ENCODE measurements at places on chromosomes 3 and 15.

GRCh38 chr3:115627180-115628074 is 4.1 kb downstream of the GAP43 start:
- no peak for DNase-seq

DNA sequence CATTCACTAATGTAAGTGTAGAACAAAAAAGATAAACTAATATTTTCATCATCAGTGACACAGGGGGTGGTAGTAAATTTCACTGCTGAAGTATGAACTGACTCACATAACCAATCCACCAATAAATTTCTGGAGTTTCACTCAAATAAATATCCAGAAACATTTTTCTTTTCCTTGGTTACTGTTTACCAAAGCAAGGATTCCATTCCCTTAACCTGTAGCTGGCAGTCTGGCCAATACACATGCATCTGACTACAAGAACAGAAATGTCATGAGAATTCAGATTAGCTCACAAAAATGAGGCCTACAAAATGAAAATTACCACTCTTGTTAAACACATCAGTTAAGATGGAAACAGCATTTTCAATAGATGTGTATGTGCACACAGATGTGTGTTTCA is 80.3 kb downstream of the STAG1 start:
- DNase-seq, result no peak

DNA sequence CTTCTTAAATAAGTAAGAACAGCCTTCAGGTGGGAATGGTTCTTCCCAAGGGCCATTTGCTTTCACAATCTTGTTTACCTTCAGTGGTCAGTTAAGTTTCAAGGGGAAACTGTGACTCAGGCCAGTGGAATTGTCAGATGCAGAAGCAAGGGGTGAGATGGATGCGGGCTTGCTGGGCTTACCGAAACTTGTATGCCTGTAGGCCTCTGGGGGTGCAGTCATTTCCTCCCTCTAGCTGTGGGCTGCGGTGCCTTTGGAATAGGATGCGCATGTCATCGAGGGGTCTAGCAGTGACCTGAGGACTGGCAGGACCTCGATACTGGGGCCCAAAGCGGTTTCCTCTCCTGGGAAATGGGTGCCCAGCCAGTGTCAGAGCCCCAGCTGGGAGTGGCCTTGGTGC is 121.6 kb downstream of the EEFSEC start:
- no peak for DNase-seq

DNA sequence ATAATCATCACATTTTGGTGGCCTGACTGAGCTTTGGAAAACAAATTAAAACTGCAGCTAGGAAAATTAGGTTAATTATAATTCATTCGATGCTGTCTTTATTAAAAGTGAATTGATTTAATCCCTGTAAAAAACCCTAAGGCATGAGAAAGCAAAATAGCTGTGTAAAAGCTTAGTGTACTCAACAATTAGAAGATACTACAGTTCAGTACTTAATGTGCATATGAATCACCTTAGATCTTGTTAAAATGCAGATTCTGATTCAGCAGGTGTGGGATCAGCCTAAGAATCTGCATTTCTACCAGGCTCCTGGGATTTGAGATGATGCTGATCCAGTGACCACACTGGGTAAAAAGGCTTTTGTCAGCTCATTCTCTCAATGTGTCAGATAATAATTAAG is 559.9 kb upstream of the GOLIM4 start:
- no peak for DNase-seq

- DNase-seq, result no peak
These were observed 1.7 kb downstream of the CMTM8 start for GRCh38 chr3:32240159-32240545.

GRCh38 chr3:67380118-67380517 is 274.3 kb downstream of the SUCLG2 start:
- no peak for DNase-seq

DNA sequence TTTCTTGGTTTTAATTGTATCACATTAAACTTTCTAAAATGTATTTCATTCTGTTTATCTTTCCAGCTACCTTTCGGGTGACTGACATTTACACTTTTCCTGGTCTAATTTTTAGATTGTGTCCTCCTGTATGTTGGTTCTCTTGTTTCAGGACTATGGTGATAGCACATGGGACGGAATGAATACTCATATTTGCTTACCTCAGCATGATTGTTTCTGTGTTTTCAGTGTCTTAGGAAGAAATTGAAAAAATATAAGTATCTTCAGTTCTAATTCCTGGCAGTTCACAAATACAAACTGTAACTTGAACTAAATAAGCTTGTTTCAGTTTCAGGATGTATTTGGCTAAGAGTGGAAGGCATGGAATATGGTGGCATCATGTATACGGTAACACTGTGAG is 80.1 kb upstream of the ROBO1 start:
- DNase-seq, result no peak

DNA sequence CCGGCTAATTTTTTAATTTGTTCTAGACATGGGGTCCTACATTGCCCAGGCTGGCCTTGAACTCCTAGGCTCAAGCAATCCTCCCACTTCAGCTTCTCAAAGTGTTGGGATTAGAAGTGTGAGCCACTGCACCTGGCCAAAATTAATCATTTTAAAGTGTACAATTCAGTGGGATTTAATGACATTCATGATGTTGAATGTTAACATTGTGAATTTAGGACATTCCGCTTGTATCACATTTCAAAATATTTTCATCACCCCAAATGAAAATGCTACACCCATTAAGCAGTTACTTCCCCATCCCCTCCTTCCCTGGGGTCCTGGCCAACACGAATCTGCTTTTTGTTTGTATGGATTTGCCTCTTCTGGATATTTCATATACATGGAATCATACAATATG is 62.1 kb upstream of the CGNL1 start:
- DNase-seq, result no peak

DNA sequence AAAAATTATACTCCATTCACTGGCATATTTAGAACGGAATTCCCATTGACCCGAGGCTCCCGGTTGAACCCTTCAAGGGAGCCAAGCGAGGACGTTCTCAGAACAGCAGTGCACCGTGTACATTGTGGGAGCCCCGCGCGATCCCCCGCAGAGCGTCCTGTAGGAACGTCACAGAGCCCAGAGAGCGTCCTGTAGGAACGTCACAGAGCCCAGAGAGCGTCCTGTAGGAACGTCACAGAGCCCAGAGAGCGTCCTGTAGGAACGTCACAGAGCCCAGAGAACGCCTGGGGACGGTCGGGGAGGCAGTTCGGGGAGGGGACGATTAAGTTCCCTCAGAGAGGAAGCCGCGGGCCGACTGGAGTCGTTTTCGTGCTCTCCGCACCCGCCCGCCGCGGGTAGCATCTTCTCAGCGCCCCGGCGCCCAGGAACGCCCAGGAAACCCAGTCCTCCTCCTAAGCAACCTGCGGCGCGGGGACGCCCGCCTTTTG is 506 bp upstream of the ATP1B3 start:
- DNase-seq, result peak; percentile 82

- peak; percentile 64 for DNase-seq
These were observed 3.3 kb downstream of the LIPH start for GRCh38 chr3:185549122-185549521.

DNA sequence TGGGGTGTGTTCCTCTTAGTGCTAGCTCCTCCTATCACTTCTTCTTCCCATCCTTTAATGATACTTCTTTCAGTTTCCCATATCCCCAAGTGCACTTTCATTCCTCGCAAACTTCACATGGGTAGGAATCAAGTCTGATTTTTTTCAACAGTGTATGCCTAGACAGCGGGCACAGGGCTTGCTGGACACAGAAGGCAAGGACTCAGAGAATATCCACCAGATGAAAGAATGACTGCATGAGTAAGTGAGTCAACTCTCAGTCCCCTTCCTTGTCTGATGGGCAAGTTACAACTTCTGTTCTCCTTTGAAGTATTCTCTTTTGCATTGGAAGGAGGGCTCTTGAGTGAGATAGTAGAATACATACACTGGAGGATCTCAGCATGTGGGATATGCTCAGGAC is 3.1 kb upstream of the SQOR start:
- no peak for DNase-seq

- no peak for DNase-seq
These were observed 44.4 kb upstream of the FAN1 start for GRCh38 chr15:30859091-30859874.

- DNase-seq, result no peak
These were observed 264.7 kb upstream of the NECTIN3 start for GRCh38 chr3:110806924-110807323.

- DNase-seq, result no peak
These were observed 269.7 kb downstream of the ABHD5 start for GRCh38 chr3:43960448-43960840.

GRCh38 chr3:53773611-53774368 is 72.4 kb downstream of the CHDH start:
- DNase-seq, result no peak

GRCh38 chr3:130342821-130343661 is 2.4 kb upstream of the COL6A5 start:
- DNase-seq, result no peak

GRCh38 chr15:79218588-79219200 is 63.8 kb upstream of the ANKRD34C start:
- DNase-seq, result no peak

DNA sequence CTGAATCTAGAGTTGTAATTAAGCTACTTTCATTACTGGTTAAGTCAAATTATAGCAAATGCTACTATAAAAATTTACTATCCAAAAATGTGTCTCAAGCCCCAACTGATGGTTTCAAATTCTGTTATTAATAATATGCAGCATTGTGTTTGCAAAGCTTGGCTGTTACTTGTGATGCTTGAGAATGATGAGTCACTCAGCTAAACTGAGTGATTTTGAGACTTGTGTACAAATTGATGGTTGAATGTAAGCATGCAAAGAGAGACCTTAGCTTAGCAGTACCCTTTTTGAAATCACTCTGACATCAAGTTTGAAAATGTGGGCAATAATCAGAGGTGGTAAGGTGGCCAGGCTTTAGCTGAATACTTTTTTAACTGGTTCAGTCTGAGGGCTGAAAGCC is 27.6 kb downstream of the OPA1 start:
- no peak for DNase-seq

DNA sequence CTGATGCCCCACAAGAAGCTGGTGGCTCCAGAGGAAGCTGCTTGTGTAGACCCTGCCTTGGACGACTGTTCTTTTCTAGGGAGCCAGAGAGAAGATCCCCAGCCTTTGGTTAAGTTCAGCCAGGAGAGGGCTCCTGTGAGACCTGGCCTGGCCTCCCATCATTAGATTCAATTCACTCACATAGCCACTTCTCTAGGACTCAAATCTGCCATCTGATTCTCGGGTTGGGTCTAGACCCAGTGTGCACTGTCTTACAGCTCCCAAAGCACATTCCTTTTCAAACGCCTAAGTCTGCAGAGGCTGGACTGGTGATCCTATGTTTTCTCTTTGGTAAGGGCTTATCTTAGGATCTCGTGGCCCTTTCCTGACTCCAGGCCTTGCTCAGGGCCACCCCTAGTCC is 81.7 kb upstream of the NPHP3 start:
- no peak for DNase-seq

DNA sequence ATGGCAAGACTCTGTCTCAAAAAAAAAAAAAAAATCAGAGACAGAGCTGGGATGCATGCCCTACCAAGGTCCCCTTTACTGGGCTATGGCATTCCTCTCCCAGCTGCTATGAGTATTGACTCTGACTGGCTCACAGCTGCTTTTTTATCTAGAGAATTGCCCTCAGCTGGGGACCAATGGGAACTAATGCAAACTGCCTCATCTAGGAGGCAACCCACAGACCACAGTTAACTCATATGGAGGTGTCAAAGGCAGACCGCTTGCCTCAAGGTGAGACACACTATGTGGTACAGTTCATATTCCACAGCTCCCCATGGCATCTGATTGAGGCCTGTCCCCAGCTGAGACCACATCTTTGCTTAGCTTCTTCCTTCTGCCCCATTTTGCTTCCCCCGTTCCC is 183.5 kb upstream of the EOMES start:
- DNase-seq, result no peak

- DNase-seq, result no peak
These were observed 174.7 kb upstream of the SLC24A5 start for GRCh38 chr15:47945872-47946650.

GRCh38 chr3:172258624-172259023 is 189.6 kb downstream of the GHSR start:
- DNase-seq, result no peak

- no peak for DNase-seq
These were observed 199.0 kb upstream of the SLITRK3 start for GRCh38 chr3:165395188-165395587.

GRCh38 chr15:60869851-60870250 is 359.3 kb downstream of the RORA start:
- no peak for DNase-seq

- DNase-seq, result peak; percentile 40
These were observed 47.2 kb downstream of the PCSK6 start for GRCh38 chr15:101442272-101442671.

GRCh38 chr15:92288755-92289154 is 104.9 kb upstream of the ST8SIA2 start:
- no peak for DNase-seq

- DNase-seq, result no peak
These were observed 471.8 kb downstream of the MFSD1 start for GRCh38 chr3:159273608-159274007.

DNA sequence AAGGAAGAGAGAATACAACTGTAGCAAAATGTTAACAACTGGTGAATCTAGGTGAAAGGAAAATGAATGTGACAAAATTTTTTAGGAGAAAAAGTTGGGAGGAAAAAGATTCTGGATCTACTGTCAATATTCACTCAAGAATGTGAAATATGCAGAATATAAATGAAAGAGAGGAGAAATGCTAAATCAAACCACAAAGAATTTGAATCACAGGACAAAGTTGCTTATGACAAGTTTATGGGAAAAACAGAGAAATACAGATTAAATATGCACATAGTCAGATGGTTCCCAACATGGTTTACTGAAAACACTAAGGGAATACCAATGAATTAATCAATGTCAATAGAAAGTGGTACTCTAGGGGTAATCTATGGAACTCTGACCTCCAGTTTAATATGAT is 27.6 kb downstream of the C3orf33 start:
- DNase-seq, result no peak

- DNase-seq, result no peak
These were observed 8.2 kb downstream of the IGDCC3 start for GRCh38 chr15:65369651-65370050.

GRCh38 chr15:48871542-48871941 is 6.4 kb upstream of the EID1 start:
- no peak for DNase-seq

DNA sequence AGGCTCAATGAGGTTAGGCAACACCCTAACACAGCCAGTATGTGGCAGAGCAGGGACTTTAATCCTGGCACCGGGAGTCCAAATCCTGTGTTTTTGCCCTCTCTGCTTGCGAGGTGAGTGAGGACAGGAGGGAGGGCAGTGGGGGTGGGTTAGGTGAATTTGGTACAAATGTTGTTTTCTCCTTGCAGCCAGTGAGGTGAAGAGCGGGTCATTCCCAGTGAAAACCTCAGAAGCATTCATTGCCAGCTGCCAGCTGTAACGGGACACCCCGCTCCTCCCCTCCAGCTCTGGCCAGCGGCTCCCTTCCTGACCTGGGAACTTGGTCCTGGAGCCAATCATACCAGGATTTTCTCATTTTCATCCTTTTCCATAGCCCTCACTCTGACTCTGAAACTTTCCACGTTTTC is 45.7 kb upstream of the RAB6B start:
- DNase-seq, result no peak

GRCh38 chr3:189561256-189561655 is 69.9 kb upstream of the TP63 start:
- DNase-seq, result no peak

Data from right atrium auricular region (tissue), 2 donors.